IPS DF 19.7 (cell line): ENCODE measurements at places on chromosomes 1 and 21.

GRCh38 chr1:3319874-3320245, 134.6 kb upstream of the ARHGEF16 start:
- DNase-seq = no peak

- no peak for DNase-seq
Measured at GRCh38 chr1:109498161-109498801, 4.4 kb downstream of the CYB561D1 start.

DNA sequence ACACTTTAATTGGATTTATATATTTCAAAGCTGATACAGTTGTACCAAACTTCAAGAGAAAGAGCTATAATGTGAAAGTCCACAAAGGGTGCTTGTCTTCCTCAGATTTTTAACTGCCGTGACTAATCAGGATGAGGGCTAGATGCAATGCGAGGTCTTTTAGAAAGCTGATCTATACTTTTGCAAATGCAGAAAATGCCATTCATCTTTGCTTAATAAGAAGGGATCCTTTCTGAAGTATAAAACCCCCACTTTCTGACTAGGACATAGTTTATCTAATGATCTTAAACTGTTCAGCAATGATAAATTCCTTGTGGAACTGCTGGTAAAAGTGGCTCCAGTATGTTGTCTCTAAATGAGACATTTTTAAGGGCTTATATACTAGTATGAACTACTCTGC, 102.7 kb upstream of the NGF start:
- DNase-seq = no peak

GRCh38 chr1:227744668-227745067, 9.4 kb downstream of the SNAP47 start:
- DNase-seq = no peak

DNA sequence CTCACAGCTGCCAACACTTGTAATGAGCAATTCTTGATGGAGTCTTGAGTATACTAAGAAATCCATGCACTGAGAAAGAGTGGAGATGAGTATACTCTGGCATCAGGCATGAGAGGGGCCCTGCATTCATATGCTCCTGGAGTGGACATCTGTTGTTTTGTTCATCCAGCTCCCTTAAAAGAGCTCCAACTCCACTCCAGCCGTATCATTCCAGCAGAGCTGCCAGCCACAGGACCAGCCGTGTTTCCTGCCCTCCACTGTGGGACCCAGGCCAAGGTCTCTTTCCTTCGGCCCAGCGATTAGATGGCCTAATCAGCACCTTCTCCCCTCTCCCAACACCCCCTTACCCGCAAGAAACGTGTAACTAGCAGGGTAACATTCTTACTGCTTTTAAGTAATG, 144.5 kb downstream of the OMA1 start:
- DNase-seq = no peak

- DNase-seq = no peak
Measured at GRCh38 chr1:45359882-45360513, 19.8 kb upstream of the MUTYH start.

DNA sequence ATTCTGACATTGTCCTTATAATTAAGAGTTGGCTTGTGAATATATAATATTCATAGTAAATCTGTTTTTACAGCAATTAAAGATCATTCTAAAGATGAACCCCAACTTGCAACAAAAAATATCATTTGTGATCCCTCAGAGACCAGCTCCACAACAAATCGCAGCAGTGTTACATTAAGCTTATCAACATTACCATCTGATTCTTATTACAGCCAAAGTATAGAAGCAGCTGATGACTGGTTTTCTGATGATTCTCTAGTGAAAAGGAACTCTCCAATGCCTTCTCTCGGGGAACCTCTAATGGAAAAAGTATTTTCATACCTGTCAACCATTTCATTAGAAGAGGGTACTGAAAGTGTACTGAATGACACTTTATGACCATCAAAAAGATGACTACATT, 45.4 kb downstream of the C1orf185 start:
- DNase-seq = no peak

DNA sequence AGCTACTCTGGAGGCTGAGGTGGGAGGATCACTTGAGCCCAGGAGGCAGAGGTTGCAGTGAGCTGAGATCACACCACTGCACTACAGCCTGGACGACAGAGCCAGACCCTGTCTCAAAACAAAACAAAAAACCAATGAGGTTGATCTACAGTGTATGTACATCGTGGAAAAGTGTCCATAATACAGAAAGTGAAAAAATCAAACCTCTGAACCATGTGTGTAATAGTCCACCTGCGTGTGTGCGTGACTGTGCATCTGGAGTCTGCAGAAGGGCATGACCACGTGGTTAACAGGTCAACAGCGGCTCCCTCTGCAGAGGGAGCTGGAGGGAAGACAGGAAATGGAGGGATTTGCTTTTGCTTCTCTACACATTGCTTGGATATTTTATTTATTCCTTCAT, 32.4 kb upstream of the ENO1 start:
- no peak for DNase-seq

GRCh38 chr1:87329526-87330056, 911 bp downstream of the LMO4 start:
- no peak for DNase-seq

GRCh38 chr1:194485432-194485831, 1299.0 kb upstream of the B3GALT2 start:
- DNase-seq = no peak

DNA sequence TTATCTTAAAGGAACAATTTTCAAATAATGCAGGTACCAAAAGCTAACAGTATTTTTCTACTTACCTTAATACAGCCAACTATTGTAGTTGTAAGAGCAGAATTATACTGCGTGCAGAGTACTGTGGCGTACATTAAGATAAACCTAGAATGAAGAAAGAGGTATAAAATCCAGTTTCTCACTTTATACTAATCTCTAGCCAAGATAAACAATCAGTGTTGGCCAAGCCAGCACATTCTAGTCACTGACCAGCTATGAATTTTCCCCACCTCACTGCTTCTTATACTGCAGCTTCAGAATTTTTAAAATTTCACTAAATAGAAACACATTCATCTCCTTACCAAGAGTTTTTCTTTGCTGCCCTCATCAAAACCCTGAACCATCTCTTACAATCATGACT, 33.6 kb downstream of the SLC35D1 start:
- DNase-seq = no peak

DNA sequence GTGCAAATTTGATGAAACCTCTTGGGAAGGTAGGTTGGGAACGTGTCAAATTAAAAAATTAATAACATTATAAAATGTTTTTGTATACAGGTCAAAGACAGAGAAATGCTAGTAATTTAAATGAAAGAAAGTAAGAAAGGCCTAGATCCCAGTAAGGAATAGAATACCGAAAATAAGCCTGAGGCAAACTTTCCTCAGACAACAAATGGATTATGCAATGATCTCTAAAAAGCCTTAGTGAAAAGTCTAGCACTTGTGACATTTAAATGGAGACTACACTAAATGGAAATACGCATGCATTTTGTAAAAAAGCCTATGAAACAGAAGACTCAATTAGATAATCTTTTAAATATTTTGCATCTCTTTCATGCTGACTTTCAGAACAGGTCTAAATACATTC, 138.5 kb upstream of the ZNHIT6 start:
- DNase-seq = no peak

DNA sequence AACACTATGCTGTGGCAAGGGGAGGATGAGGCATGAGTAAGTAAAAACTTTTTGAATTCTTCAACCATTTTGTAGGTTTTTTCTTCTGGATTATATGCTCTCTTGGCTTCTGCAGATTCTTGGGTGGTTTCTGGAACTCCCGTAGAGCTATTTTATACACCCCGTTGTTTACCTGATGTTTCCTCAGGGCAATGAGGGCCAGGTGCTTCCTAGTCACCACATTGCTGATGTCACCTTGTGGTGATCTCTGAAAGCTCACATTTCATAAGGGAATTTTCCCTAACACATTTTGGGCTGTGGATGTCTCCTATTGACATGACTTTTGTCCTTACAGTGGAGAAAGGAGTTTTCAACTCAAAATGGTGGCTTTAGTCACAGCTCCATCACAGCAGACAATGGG, 356.6 kb downstream of the PLA2G4A start:
- DNase-seq = no peak

GRCh38 chr1:247576514-247576913, 11.6 kb upstream of the OR2G2 start:
- no peak for DNase-seq

DNA sequence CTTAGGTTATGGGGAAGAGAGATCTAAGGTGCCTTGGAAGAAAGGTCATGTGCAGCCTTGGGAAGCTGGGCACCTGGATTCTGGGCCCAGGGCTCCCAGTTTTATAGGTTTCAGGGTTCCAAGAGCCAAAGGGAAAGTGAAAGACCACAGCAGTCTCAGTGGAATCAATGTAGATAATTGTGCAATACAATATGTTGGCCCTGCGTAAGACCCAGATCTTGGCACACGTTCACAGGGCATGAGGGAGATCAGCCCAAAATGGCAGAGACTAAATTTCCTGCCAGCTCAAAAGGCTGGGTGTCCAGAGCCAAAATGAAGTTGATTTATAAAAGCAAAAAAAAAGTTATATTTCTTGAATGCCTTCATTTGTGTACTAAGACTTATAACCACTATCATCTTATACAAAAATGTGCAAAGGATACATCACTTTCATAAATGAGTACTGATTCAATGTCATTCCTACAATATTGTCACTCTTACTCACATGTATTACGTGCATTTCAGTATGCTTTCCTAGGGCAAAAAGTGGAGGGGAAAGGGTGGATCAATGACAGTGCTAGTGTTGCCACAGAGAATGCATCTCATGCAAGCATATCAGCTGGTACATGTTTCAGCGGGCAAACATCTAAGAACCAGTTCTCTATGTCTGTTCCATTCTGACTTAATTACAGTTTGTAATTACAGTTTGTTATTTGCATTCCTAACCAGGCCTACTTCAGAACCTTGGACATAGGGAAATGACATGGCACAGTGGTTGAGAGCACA, 22.5 kb upstream of the NPL start:
- no peak for DNase-seq

DNA sequence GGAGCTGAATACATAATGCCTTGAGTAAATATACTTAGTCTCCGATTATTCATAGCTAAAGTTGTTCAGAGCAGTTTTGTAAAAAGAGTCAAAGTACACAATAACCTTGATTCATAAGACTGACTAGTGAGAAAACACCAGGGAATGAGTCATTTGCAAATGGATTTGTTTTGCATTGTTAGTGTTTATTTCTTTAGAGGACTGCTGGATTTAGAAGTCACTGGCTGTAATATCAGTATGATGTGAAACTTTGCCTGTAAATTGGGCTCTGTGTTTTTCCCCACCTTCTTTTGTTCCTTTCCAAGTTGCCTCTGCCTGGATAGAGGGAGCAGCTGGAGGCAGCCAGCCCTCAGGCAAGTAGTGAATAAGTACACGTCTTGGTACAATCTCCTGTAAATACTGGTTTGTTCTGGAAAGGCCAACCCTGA, 474.7 kb downstream of the NUF2 start:
- DNase-seq = no peak

- no peak for DNase-seq
Measured at GRCh38 chr1:89978755-89979154, 16.2 kb upstream of the ZNF326 start.

DNA sequence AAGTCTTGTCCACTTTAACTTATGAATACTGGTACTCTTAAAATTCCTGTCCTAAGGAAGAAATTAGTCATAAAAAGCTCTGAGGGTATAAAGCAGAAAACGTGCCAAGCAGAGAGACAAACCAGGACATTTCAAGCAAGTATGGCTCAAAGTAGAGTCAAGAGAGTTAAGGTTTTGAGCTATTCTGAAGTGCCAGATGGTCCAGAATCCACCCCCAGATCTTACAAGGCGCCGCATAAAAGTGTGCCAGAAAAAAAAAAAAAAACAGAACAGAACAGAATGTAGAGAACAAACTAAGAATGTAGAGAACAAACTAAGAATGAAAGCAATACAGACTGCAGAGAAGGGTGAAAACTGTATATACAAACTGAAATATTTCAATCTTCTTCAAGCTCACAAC, 12.5 kb downstream of the EPS15 start:
- DNase-seq = no peak

- no peak for DNase-seq
Measured at GRCh38 chr1:4638345-4638729, 16.1 kb upstream of the AJAP1 start.

GRCh38 chr1:208855403-208855802, 611.2 kb upstream of the PLXNA2 start:
- no peak for DNase-seq

DNA sequence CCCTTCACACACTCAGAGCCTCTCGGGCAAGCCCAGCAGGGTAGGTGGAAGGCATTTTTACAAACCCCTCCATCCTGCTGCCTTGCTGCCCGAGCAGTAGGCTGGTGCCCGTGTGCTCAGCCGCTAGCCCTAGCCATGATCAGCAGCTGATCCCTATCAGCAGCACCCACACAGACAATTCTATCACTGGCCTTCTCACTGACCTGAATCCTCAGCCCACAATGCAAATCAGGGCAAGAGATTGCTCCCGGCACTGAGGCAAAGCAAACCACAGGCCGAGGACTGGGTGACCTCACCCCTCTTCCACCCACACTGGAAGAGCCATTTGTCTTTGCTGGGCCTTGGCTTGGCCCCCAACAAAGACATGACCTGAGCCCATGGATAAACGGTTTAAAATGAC, 895 bp upstream of the PDZK1 start:
- no peak for DNase-seq

- no peak for DNase-seq
Measured at GRCh38 chr1:81760477-81761097, 40.1 kb upstream of the ADGRL2 start.

- DNase-seq = no peak
Measured at GRCh38 chr1:114336360-114336759, 174.6 kb downstream of the TRIM33 start.

DNA sequence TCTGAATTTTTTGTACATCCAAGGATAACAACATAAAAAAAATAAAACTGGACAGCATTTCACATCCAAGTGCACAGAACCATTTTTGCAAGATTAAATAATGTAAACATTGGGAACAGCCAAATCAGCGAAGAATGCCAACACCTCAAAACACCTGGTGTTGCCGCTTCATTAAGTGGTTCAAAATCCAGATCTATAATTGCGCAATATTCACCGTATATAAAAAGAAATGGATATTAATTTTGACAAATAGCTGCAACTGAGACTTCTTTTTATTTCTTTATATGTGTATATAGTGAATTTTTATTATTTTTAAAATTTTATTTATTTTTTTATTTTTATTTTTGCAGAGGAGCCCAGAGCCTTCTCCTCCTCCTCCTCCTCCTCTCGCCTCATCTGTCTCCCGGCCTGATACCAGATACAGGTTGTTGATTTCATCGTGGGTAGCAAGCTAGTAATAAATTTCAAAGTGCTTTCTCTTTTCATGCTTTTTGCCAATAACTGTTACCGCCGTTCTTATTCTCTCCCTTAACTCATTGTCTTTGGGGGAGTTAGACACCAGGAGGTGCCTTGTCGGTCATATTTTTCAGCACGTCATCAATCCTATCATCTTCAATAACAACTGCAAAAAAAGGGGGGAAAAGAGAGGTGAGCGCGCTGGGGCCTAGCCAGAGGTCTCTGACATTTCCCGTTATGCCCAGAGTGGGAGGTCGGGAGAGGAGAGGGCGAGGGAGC, 2.7 kb downstream of the CAMK2N1 start:
- DNase-seq = no peak

GRCh38 chr1:201153474-201154388, 543 bp downstream of the TMEM9 start:
- DNase-seq = no peak
